ENCODE measurements at places on chromosomes 13 and 19.
A peak's percentile ranks its signal among the peaks of the same experiment; 100 is the strongest.

- no peak for DNase-seq
Observed at GRCh38 chr19:8459520-8460270, 14.9 kb downstream of the HNRNPM start.

- DNase-seq, result peak; percentile 81
Observed at GRCh38 chr13:114234645-114235421, at the start of gene CDC16. Gene CDC16, plus strand, starts transcription at chr13:114234897. Its CDS starts 188 bp downstream, at chr13:114235085.

GRCh38 chr13:20399961-20400360, 125.7 kb downstream of the CRYL1 start:
- DNase-seq, result no peak

DNA sequence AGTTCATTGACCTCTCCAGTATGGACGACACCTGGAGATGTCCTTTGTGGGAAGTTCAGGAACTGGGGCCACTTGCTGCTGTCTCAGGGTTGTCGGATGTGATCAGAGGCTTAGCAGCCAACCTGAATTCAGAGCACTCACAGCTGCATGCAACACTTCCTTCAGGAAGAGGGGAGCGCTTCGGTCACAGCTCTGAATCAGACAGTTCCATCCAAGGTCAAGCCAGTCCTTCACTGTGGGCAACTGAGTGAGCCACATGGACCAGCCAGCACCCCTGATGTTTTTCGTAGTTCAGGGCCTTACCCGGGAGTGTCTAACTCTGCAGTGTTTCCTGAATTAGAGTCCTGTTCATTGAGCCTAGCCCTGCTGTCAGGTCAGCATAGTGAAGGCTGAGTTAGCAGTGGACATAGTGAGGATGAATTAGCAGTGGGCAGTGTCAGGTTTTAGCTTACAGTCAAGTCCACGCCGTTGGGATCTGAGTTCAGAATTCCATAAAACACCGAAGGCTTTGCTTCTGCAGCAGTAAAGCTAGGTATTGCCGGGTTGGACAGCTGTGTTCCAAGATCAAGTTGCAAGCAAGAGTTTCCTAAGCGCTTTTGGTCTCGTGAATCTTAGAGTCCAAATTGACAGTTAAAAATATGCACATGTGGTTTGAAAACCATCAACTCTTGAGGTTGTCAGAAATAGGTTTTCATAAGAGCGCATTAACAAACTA, 5.1 kb downstream of the ZNF555 start:
- DNase-seq, result no peak

DNA sequence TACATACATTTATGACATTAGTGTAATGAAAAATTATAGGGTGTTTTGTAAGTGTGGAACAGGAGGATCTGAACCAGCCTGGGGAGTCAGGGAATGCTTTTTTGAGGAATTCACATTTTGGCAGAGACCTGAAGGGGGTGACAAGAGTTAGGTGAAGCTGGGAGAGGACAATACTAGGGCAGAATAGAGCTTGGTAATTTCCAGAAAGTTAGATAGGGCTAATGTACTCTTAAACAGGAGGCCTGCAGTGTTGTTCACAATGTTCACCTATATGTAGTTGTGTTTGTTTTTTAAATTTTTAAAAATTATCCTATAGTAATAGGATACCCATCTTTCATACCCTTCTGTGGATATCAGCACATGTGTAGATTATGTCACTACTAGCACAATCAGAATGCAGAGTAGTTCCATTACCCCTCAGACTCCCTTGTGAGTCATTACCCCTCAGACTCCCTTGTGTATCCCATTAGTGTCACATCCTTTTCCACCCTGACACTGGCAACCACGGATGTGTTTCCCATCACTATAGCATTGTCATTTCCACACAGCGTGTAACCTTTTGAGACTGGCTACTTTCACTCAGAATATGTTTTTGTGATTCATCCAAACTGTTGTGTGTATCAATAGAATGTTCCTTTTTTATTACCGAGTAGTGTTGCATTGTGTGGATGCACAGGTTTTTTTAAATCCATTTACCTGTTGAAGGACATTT, 43.1 kb downstream of the PCCA start:
- peak; percentile 32 for DNase-seq

GRCh38 chr19:44592451-44592890, 20.9 kb upstream of the IGSF23 start:
- DNase-seq, result no peak

DNA sequence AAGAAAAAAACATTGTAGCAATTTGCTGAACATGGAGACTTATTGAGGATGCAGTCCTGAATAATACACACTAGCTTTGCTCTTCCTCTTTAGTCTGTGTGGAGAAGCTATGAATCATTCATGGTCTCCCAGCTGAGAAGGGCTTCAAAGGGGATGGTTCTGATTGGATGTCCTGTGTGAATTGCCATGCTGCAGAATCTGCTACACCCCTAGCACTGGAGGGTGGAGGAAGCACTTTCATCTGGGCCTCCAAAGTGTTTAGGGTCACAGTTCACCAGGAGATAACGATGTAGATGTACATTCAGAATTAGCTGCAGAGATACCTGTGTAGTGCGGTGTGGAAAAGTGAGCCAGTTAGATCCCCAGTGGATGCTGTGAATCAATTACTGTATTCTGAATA, 321.1 kb upstream of the EDNRB start:
- DNase-seq, result no peak

GRCh38 chr13:21101865-21102576, 40.6 kb upstream of the LATS2 start:
- no peak for DNase-seq

DNA sequence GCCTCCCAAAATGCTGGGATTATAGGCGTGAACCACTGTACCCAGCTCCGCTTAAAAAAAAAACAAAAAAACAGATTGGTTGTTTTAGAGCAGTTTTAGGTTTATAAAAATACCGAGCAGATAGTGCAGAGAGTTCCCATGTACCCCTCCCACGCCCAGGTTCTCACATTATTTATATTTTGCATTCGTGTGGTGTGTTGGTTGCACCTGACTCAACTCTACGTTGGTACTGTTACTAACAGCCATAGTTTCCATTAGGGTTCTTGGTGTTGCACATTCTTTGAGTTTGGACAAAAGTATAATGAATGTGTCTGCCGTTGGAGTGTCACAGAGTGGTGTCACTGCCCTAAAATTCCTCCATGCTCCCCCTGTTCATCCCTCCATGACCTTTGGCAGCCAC, 29.1 kb downstream of the MYO9B start:
- DNase-seq, result no peak

GRCh38 chr19:10766671-10767201, 48.9 kb downstream of the DNM2 start:
- no peak for DNase-seq

All from HEK293T (cell line).